ENCODE measurements at places on chromosomes 3 and 15. TPM values are rescaled to one million over a fixed set of nuclear protein-coding genes. Genes with fewer than 3 reads are reported as not detected.

DNA sequence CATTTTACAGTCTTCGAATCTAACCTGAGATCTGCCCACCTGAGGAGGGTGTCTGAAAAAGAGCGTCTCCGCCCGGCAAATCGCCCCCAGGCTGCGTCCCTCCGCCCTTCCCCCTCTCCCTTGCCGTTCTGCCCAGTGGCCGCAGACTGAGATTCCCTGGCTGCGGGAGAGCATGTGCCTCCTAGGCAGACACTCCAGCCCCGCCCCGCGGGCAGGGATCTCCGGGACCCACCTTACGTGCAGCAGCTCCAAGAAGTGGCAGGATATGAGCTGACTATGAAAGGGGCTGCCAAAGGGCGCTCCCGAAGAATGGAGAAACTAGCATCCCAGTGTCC, 2.7 kb upstream of the WNT5A start:
- DNase-seq = peak; percentile 76

Gene OCA2
- total RNA-seq = 0.37 TPM

DNA sequence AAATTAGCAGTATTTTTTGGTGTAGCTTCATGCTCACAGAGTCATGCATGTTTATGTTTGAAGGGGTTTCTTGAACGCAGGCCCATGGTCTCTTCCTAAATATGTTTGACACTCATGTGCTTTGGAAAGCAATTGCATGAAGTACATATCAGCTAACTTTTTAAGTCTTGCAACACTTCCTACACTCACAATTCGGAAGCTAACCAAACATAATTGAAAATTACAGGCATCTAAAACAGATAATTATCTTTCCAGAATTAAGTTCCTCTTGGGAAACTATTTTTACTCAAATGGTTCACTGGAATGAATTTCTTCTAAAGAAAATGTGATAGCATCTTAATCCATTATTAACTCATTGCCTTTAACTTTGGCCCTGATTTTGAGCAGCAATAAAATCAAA, 438.9 kb downstream of the RAP2B start:
- DNase-seq = no peak

Gene CD200R1
- total RNA-seq = 0.18 TPM

GRCh38 chr3:143445118-143445517, 325.5 kb downstream of the CHST2 start:
- no peak for DNase-seq

Gene ALG1L2
- total RNA-seq = 1.7 TPM

GRCh38 chr3:56494679-56495322, 26.5 kb upstream of the ERC2 start:
- DNase-seq = peak; percentile 70

Gene IL5RA
- total RNA-seq = not detected

DNA sequence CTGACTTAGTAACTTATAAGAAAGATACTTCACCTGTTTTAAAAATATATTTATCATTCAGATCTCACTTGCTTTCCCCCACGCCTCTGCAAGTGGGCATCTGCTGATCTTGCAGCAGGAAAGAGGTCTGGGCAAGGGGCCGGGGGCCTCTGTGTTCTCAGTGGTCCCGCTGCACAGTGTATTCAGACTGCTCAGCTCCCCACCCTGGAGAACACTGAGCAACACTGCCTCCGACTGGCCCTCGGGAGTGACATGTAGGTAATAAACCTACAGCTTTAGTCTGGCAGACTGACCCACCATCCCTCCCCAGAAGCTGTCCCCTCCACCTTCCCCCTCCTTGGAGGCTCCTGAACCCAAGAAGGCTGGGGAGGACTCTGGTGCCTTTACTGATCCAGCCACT, 43.8 kb downstream of the GABRB3 start:
- DNase-seq = no peak

GRCh38 chr3:26763723-26764122, 141.2 kb downstream of the LRRC3B start:
- DNase-seq = no peak

Gene CADM2
- 1.8 TPM for total RNA-seq

DNA sequence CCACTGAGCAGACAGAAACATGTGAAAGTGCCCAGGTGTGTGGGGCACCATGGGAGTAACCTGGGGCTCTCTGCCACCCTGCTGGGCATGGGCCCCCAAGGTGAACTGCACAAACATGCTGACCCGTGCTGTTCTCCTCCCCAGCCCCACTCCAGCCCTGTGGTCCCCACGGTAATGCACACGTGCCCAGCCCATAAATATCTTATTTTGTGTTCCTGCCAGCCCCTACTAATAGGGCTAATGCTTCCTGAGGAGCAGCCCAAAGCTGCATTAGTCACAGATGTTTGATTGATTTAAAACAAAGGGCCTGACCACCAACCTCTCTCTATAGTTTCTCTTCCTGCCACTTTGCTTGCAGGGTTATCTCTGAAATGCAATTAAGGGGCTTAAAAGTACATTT, 95.4 kb downstream of the ABHD5 start:
- DNase-seq = no peak

Gene DZIP3
- 22.6 TPM for total RNA-seq

DNA sequence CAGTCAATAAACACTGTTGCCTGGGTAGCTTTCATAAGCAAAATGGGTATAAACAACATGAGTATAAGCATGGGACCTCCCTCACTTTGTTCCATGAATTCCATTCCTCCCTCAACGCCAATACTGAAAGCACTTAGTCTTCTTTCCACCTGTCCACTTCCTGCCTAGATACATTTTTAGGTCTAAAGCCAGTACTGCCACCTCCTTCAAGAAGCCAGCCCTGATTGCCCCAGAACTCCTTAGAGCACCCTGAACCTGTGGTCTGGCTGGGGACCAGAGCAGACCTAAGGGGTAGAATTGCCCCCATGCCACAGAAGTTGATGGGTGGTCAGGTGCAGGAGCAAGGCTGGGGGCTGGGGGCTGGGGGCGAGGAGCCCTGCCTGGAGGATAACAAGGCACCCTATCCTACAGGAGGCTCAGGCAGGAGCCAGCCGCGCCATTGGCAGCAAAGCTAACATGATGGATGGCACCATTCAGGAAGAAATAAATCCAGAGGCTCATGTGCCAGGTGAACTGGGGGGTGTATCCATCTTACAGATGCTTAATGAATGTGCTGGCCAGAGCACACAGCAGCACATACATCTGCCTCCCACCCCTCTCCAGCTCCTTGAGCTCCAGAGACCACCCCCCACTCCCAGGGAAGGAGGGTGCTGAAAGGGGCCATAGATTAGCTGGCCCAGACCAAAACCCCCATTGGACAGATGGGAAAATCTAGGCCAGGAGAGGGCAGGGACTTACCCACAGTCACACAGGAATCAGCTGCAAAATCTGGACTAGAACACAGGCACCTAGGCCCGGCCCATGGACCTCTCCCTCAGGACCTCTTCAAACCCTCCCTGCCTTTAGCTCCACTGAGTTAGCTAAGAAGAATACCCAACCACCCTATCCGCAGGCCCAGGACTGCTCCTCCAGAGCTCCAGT, 113.8 kb upstream of the LINGO1 start:
- DNase-seq = no peak

GRCh38 chr15:65377105-65377975, 462 bp downstream of the IGDCC3 start:
- peak; percentile 92 for DNase-seq

Gene GOLGA6A
- 4.7 TPM for total RNA-seq

GRCh38 chr3:149657321-149657925, 402 bp downstream of the WWTR1 start:
- DNase-seq = peak; percentile 81

- DNase-seq = no peak
Measured at GRCh38 chr3:111706527-111706926, 111.4 kb upstream of the ZBED2 start.

DNA sequence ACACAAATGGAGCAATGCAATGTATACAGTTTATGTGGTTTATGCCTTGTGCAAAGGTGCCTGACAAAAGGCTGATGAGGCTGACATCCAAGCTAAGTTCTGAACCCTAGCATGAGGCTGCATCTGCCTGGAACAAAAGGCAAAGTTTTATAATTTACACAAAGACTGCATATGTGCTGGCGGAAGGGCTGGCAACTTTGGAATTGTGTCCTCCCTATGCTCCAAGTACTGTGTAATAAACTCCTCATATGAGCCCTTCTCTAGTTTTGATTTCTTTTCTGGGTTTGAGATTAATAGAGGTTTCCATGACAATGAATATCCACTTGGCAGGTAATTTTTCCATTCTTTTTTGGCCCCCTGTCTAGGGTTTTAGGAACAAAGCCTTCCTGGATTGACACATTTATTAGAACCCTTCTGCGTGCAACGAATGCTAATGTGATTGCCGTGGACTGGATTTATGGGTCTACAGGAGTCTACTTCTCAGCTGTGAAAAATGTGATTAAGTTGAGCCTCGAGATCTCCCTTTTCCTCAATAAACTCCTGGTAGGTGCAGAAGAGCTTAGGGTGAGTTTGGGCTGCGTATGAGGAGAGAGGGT, 10.8 kb downstream of the PLA1A start:
- DNase-seq = no peak

DNA sequence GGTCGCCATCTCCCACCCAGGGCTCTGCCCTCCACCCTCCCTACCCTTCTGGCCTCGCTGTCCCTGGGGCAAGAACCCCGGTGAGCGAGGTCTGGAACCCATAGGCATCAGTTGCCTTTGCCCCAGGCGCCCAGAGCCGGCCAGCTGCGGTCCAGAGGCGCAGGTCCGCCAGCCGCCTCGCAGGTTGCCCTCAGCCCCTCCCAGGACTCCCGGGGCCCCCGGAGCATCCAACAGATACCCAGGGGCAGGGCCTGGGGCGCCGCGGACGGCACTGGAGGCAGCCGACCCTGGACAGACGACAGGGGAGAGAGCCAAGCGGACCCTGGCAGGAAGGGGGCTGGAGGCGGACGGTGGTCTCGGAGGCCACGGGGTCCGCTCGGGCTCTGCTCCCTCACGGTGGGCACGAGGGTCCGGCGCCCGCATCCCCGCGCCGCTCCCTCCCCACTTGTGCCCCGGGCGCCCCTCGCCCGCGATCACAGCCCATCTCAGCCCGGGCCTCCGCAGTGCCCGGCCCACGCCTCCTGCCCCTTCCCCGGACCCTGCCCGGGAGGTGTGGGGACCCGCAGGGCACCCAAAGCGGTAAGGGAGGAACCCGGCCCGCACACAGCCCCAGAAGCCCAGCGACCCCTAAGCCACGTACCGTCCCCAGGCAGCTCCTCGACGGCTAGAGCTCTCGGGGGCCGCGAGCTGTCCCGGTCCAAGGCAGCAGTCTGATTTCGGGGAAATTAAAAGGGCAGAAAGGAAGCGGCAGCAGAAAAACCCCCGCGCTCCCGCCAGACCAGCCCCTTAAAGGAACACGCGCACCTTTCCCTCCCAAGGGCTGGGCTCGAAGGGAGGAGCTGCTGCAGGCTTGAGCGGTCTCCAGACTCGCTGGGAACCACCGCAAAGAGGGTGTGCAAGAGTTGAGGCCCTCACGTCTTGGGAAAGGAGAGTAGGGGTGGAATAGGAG, at the start of gene HAPLN3:
Gene HAPLN3, minus strand, starts transcription at position 726 of the 949 bp plus-strand sequence. CDS start 8,246 bp downstream, outside the sequence.
- DNase-seq = peak; percentile 87

DNA sequence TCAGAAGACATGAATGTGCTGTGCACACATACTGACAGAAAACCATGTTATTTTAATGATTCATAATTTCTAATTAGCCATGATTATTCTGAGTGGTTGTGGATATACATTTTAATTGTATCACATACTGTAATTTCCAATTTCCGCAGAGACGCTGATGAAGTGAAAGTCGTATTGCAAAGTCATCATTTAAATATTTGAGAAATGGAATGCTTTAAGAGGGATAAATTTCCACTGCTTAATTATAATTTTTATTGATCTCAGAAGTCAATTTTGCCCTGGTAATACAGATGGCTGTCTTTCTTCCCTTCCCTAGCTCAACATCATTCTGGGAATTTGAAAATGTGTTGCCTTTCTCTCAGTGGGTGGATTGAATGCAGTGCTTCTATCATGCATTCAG, 819.3 kb downstream of the ROBO2 start:
- DNase-seq = no peak

GRCh38 chr3:72974956-72975355, 21.7 kb upstream of the PPP4R2 start:
- DNase-seq = no peak

Gene ZBTB47
- 5.1 TPM for total RNA-seq

Gene FBN1
- total RNA-seq = 3.9 TPM

GRCh38 chr3:113533534-113533892, 1.2 kb downstream of the SIDT1 start:
- DNase-seq = no peak

Gene PPP1R14D
- not detected for total RNA-seq

Gene HHATL
- total RNA-seq = not detected

Gene MINAR1
- 1.0 TPM for total RNA-seq

DNA sequence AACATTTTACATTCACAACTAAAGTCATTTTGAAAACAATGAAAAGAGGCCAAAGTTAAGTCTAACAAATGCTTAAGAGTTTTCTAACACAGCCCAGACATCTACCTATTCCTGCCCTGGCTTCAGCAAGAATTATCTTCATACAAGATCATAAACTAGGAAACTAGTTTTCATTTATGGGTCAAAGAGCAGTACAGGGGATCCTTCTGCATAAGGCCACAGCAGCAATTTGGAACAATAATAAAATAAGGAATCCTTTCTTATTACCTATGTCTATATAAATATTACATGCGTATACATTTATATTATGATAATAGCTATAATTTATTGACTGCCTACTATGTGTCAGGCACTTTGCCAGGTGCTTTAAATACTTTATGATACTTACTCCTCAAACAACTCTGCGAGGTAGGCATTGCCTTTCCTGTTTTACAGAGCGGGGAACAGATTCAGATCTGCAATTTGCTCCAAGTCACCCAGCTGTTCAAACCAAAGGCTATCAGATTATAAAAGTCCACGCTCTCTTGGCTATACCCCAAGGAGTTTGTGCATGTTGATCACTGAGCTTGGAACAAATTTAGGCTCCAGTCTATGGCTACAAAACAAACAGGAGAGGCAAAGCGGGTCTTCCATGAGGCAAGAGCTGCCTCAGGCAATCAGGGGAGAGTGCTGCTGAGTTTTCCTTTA, 196.4 kb downstream of the RORA start:
- no peak for DNase-seq

GRCh38 chr3:111846717-111847116, 12.3 kb upstream of the PHLDB2 start:
- DNase-seq = no peak

DNA sequence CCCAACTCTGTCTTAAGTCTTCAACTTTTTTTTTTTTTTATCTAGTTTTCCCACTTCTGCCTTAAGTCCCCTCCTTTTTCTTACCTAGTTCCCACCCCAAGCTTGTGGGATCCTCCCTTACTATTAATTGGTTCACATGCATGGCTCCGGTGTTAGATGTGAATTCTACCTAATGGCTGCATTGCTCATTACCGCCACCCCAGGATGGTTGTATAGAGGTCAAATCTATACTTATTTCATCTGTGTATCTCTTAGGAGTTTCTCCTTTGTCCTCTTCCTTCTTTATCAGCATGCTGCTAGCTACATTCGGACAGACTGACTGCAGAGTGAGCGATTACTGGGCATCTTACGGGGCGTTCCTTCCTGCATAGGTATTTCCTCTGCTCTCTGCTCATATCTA, 605.7 kb upstream of the GRM7 start:
- no peak for DNase-seq

Gene RTP4
- total RNA-seq = not detected

GRCh38 chr3:128491941-128492670, 895 bp downstream of the GATA2 start:
- DNase-seq = peak; percentile 75

Gene TMED3
- total RNA-seq = 71.8 TPM

All from H7 (cell line).